ENCODE measurements at places on chromosomes 6 and 20.

DNA sequence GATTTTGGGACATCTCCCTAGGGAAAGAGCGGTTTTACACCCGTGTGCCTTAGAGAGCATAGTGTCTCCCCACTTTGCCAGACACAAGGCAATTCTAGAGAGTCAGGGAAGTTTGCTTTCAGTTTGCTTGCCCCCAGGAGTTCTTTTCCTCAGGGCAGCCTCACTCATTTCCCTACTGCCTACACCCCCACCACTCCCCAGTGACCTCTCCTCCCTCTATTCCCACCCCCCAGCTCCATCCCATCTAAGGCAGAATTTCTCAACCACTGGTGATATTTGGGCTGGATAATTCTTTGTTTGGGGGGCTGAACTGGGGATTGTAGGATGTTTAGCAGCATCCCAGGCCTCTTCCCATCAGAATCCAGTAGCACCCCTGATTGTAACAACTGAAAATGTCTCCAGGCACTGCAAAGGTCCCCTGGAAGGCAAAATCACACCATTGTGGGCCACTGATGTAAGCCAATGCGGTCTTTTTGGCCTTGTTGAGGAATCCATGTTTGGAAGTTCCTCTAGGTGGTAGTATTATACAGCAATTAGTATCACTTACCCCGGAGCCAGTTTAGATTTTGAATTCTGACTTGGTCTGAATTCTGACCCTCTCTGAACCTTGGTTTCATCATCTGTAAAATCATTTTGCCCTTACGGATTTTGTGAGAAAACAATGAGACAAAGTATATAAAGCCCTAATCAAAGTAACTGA, 1.3 kb downstream of the EPPIN start:
- DNase-seq, result peak; percentile 57

- DNase-seq, result no peak
Measured at GRCh38 chr6:155325700-155326516, 11.6 kb upstream of the TFB1M start.

DNA sequence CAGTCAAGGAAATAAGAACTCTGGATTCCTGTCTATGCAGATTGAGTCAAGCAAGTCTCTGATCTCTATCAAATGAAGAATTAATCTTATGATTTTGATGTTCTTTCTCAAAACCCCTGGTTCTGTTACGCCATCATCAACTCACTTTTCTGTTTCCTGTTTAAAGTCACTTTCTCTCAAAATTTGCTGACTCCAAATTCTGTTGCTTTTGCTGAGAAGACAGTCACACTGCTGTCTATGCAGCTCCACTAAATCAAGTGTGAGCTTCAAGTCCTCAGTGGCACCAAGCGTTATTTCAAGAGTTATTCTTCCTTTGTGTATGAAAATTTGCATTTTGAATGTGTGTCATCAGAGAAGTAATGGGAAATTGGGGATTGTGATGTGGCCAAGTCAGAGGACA, 663.3 kb downstream of the KIF16B start:
- no peak for DNase-seq

- no peak for DNase-seq
Measured at GRCh38 chr6:91865889-91866288, 1279.0 kb upstream of the MAP3K7 start.

- no peak for DNase-seq
Measured at GRCh38 chr6:33183071-33183683, 9.1 kb downstream of the COL11A2 start.

- DNase-seq, result no peak
Measured at GRCh38 chr6:119323478-119323877, 26.1 kb downstream of the MAN1A1 start.

- DNase-seq, result no peak
Measured at GRCh38 chr6:116145803-116146675, 20.1 kb upstream of the COL10A1 start.

GRCh38 chr6:69866351-69866769, at the start of gene COL19A1:
COL19A1 (plus strand) TSS chr6:69866556; CDS start chr6:69879568, 13,012 bp downstream.
- DNase-seq, result peak; percentile 10

DNA sequence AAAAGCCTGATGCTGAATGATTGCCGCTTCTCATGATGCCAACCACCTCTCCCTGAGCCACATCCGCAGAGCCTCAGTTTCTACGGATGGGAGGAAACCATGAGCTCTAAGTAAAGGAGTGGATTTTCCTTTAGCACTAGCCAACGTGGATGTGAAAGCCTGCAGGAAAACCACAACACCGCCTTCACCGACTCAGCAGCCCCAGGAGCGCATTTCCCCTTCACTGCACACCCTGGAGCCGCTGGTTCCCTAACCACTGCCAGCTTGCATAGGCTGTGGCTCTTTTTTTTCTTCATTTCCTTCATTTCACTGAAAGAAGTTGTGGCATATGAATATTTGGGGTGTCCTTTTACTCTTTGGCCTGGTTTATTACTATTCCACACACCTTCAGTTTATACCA, 50.5 kb upstream of the SSTR4 start:
- DNase-seq, result no peak

DNA sequence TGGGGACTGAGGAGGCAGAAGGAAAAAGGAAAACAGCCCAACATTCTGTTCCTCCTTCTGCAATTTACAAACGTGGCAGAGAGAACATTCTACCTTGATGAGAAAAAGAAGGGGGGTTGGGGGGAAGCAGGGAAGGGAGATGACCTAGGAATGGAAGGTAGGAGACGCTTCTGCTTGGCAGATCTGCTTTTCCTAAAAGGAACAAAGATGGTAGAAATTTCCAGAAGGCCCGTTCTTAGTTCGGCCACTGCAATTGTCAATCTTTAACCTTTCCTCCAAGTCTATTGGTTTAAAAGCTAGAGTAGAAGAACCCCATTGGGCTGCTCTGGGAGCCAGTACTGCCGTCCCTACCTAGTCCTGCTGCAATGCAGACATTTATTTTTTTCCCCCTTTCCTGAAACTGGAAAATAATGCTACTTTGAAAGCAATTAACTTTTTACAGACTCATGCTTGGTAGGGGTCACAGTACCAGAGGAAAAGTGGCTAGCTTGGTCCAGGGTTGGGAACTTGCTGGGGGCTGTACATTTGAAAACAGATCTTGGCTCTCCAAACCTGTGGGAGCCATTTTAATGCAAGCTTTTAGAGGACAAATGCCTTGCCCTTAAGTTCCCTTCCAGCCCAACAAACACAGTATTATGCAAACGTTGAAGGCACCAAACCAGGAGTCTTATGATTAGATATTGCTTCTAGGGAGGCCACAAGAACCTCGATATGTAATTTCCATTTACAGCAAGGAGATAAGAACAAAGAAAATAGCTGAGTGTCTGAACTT, 2.6 kb downstream of the ZMYND8 start:
- no peak for DNase-seq

- peak; percentile 77 for DNase-seq
Measured at GRCh38 chr20:38601216-38602184, at the start of gene ARHGAP40. ARHGAP40 (plus strand) TSS chr20:38601809.

GRCh38 chr20:1819311-1820137, 75.7 kb upstream of the SIRPA start:
- peak; percentile 56 for DNase-seq

DNA sequence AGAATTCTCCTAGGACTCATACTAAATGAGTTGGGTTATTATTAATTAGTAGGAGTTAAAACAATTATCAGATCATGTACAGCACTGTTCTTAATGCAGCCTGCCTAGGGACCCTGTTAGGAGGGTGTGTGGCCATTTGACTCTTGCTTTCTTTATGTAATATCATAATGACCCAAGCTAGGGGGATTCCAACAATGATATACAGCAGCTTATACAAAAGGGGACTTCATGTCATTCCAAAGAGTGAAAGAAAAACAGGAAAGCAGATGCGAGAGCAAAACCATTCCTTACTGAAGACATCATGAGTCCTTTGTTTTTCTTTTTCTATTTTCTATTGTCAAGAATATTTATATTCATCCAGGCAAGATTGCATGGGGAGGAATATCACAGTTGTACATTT, 455.2 kb downstream of the PLCB1 start:
- DNase-seq, result no peak

- peak; percentile 16 for DNase-seq
Measured at GRCh38 chr6:139027620-139028182, 844 bp upstream of the ABRACL start.

- DNase-seq, result peak; percentile 14
Measured at GRCh38 chr20:39960522-39961428, 728.3 kb downstream of the MAFB start.

- DNase-seq, result no peak
Measured at GRCh38 chr6:12590901-12591300, 125.7 kb upstream of the PHACTR1 start.

DNA sequence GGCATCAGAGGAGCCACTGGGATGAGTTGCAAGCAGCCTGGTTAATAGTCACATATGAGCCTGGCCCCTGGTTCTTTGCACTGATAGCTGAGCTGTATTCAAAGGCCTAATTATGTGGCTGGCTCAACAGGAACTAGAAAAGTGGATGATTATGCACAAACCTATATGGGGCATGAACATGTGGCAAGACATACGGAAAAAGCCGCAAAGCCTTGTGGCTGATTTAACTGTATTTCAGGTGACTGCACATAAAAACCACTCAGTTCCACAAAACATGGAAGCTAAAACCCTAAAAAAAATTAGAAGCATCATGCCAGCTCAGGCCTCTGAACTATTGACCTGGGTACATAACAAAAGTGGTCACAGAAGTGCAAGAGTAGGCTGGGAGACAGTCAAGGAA, 13.0 kb upstream of the MUC22 start:
- no peak for DNase-seq

DNA sequence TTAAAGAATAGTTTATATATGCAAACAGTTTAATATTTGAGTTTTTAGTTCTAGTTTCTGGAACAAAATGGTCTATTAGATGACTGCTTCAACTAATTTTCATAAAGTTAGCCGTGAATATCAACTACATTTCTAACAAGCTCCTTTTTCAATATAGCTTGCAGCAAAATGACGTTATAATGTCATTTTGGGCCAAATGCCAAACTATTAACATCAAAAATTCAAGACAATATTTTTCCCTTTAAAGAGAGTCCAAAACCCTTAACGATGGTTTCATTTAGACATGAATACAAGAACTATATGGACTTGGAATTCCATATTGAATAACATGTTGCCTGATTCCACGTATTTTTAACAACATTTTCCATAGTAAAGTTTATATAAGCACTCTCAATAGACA, 91.0 kb downstream of the SMLR1 start:
- no peak for DNase-seq

GRCh38 chr6:80976336-80976735, 776.1 kb downstream of the TENT5A start:
- no peak for DNase-seq

GRCh38 chr6:138410972-138411880, 7.2 kb downstream of the HEBP2 start:
- DNase-seq, result no peak

GRCh38 chr6:115514656-115515055, 546.0 kb downstream of the FRK start:
- no peak for DNase-seq

- no peak for DNase-seq
Measured at GRCh38 chr6:32614366-32615081, 22.7 kb upstream of the HLA-DQA1 start.

DNA sequence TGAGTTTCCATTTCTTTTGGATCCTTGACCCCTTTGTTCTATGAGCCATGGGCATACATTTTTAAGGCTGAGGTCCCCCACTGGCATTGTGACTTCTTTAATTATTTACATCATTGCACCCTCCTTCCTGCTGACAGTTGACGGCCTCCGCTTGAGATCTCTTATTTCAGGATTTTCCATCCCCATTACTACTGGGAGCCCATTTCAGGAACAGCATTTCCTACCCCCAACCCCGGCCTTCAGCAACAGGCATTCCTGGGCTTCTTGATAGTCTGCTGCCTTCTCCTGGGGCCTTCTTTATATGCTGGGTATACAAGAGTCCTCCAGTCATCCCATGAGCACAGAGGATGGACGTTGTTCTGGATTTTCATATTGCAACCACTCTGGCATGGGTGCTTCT, 3.8 kb downstream of the ULBP1 start:
- DNase-seq, result no peak

DNA sequence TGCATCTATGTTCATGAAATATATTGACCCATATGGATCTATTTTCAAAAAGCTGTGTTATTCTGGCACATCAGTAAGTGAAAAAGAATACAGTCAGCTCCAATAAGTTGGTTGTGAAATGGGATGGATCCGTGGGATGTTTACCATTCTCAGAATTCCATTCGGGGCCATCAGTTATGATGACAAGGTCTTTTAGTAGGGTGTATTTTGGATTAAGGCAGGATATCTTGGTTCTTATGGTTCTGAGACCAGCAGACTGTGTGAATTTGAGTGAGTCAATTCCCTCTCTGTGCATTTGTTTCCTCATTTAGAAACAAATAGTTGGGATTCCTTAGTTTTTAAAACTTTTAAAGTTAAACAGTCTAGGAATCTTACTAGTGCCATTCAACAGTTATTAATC, 287.4 kb downstream of the CD109 start:
- no peak for DNase-seq

DNA sequence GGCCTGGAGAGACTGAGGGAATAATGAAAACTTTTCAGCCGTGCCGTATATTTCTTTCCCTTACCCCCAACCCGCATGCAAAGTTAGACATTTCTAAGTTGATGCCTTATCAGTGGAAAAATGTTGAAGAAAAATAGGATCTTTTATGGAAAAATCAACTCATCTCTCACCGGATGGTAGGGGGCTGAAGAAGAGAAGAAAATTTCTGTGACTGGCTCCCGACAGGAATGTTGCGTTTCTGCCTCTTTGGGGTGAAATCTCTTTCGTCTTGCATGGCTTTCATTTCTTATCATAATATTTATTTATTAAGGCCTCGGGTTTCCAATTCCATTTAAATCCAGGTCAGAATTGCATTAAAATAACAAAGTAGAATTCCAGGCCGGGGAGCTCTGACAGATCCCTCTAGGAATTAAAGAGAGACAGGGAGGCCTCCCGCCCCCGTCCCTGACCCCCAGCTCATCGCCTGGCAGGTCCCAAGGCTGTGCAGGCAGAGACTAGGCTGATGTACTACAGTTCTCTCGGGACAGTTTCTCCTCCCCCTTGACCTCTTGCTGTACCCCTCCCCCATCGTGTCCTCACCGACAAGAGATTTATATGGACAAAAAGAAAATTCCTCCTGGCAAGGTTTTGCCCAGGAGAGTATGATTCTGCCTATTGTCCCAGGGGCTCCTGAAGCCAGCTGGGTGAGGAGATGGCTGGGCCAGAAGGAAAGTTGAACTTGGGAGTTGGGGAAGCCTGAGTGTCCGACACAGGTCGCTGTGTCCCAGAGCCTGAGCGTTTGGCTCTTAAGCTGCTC, 1.3 kb downstream of the SCUBE3 start:
- peak; percentile 40 for DNase-seq

GRCh38 chr6:113969888-113970804, 802 bp downstream of the HDAC2 start:
- peak; percentile 58 for DNase-seq

DNA sequence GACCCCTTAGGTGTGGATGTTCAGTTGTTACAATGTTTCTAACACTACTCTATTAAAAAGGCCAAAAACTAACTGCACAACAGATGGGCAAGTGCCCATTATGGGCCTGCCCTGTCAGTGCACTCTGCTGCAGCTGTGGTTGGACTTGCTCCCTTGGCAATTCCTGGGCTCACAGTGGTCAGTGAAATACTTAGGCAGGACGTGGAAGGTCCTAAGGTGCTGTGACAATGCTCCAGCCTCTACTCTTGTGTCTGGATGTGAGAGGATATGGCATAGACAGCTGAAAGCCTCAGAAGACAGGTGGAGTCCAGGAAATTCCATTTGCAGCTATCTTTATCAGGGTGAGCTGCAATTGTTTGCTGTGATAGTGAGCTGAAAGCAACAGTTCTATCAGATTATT, 136.5 kb upstream of the OLIG3 start:
- no peak for DNase-seq

Measured in iPS-NIHi11 (cell line).